ENCODE measurements at places on chromosomes 2 and 18. TPM values are rescaled to one million over a fixed set of nuclear protein-coding genes. Genes with fewer than 3 reads are reported as not detected.
A peak's percentile ranks its signal among the peaks of the same experiment; 100 is the strongest.

The TTC39C gene
- 25.6 TPM for total RNA-seq

The SAG gene
- total RNA-seq = not detected

The TSPYL6 gene
- not detected for total RNA-seq

The WDR75 gene
- total RNA-seq = 60.3 TPM

The CHRND gene
- total RNA-seq = not detected

The PPIG gene
- total RNA-seq = 79.3 TPM

GRCh38 chr2:233350708-233351107 is 3.6 kb upstream of the DGKD start:
- H3K4me3 ChIP-seq = no peak overlapping the region
- H3K4me1 ChIP-seq = peaks cover under 1% of the 10 kb centered on the region
- peak; percentile 39 for DNase-seq
- H3K27me3 ChIP-seq = no peaks in the 10 kb centered on the region
- no peak overlapping the region for H3K27ac ChIP-seq

- no peak overlapping the region for H3K27ac ChIP-seq
- no peaks in the 10 kb centered on the region for H3K27me3 ChIP-seq
- H3K4me3 ChIP-seq = no peak overlapping the region
- H3K4me1 ChIP-seq = no peaks in the 10 kb centered on the region
These were observed 63.3 kb upstream of the GALNT5 start for GRCh38 chr2:157194097-157194688.

- no peak overlapping the region for H3K4me3 ChIP-seq
- H3K36me3 ChIP-seq = no peaks in the 10 kb centered on the region
- DNase-seq = no peak
- no peaks in the 10 kb centered on the region for H3K27me3 ChIP-seq
- no peak overlapping the region for H3K27ac ChIP-seq
These were observed 73.6 kb downstream of the LPIN2 start for GRCh38 chr18:2939317-2939716.

GRCh38 chr2:158740127-158740526 is 55.0 kb upstream of the DAPL1 start:
- H3K36me3 ChIP-seq = no peaks in the 10 kb centered on the region
- H3K27me3 ChIP-seq = no peaks in the 10 kb centered on the region
- H3K4me1 ChIP-seq = no peaks in the 10 kb centered on the region
- no peak overlapping the region for H3K27ac ChIP-seq
- no peak overlapping the region for H3K4me3 ChIP-seq

GRCh38 chr18:10262566-10262965 is 191.9 kb upstream of the APCDD1 start:
- H3K36me3 ChIP-seq = no peaks in the 10 kb centered on the region
- H3K27me3 ChIP-seq = no peaks in the 10 kb centered on the region
- no peaks in the 10 kb centered on the region for H3K4me1 ChIP-seq
- no peak overlapping the region for H3K4me3 ChIP-seq

- no peak overlapping the region for H3K4me3 ChIP-seq
- no peaks in the 10 kb centered on the region for H3K4me1 ChIP-seq
- H3K27ac ChIP-seq = no peak overlapping the region
These were observed 615.1 kb upstream of the SALL3 start for GRCh38 chr18:78364388-78364960.
